Hematopoietic multipotent progenitor cell treated with erythropoietin and hydrocortisone succinate and interleukin-3 and kit ligand, for 15 days (in vitro differentiated cells): ENCODE measurements at places on chromosomes 1 and 21.

DNA sequence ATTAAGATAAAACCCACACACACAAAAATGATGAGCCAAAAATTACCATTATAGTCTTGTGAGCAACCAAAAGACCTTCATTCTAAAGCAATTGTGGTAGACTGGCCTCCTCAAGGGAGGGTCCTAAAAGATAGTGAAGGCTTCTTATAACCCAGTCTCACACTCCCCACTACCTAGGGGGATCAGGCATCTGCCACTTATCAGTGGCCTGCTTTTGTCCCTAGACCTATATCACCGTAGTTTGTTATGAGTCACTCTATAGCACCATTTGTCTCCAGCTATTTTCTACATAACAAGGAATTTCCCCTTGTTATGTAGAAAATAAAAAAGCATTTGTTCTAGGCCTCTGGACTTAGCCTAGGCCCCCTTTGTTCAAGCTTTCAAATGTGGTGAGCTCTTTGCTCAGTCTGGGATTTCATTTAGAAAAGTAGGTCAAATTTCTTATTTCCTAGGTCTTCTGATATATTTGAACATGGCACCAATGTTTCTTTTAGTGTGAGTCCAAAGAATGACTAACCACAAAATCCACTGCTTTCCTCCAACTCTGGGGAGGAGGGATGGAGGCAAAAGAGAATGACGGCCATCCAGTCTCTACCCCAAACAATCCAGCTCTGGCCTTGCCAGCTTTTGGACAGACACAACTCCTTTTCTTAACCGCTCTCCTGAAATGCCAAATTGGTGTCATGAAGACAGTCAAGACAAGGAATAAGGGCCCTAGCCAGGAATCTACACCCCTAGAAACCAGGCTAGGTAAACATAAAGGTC is 8.9 kb downstream of the ADAR start:
- no peak for DNase-seq

DNA sequence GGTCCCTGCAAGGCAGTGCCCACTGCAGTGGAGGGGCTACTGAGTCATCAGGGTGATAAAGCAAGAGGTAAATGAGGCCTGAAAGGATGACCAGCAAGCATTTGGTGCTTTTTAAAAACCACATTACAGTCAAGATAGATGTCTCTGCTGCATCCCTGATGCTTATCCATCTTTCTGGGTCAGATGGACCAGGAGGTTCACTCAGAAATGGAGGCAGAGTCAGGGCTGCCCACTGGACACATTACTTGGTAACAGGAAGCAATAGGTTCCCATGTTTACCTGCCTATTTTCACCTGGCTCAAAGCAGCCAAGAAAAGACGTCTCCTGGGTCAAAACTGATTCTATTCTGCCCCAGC is 3.6 kb downstream of the SPATA46 start:
- DNase-seq, result no peak

GRCh38 chr1:94926915-94927404 is at the start of gene CNN3:
Gene CNN3 (minus strand): TSS chr1:94927110. CDS start chr1:94926894, 216 bp downstream.
- DNase-seq, result peak; percentile 56

- no peak for DNase-seq
These were observed 68.0 kb downstream of the LRRN2 start for GRCh38 chr1:204617256-204618147.

DNA sequence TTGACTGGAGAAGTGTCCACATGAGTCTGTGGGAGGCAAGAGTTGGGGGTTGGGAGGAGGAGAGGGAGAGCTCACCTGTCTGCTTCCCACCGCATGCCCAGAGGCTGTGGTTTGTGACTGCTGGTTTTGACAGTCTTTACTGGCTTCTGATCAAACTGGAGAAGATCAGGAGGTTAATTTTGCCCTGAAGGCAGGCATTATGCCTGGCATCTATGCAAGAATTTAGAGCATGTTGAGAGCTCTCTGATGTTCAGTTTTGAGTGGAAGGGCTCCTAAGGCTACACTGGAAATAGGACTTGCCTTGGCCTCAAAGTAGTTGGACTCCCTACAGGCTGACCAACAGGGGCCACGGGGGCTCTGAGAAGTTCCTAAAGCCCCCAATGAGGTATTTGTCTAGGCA is 101.6 kb downstream of the TLR5 start:
- DNase-seq, result no peak

DNA sequence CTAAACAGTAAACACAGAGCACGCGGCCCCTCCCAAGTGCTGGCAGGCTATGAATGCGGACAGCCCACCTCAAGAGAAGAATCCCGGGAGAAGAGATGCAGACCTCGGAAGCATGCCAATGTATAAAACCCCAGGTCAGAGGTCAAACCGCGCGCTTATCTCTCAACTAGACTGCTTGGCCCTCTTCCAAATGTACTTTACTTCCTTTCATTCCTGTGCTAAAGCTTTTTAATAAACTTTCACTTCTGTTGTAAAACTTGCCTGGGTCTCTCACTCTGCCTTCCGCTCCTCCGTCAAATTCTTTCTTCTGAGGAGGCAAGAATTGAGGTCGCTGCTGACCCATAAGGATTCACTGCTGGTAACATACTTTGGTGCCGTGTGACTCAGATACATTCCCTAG is 216.0 kb downstream of the S1PR1 start:
- DNase-seq, result no peak

- DNase-seq, result no peak
These were observed 25.8 kb upstream of the LAPTM5 start for GRCh38 chr1:30783256-30783915.

GRCh38 chr1:211551638-211552460 is 27.1 kb downstream of the SLC30A1 start:
- no peak for DNase-seq
